ENCODE measurements at places on chromosomes 2 and 18. TPM values are rescaled to one million over a fixed set of nuclear protein-coding genes. Genes with fewer than 3 reads are reported as not detected.

DNA sequence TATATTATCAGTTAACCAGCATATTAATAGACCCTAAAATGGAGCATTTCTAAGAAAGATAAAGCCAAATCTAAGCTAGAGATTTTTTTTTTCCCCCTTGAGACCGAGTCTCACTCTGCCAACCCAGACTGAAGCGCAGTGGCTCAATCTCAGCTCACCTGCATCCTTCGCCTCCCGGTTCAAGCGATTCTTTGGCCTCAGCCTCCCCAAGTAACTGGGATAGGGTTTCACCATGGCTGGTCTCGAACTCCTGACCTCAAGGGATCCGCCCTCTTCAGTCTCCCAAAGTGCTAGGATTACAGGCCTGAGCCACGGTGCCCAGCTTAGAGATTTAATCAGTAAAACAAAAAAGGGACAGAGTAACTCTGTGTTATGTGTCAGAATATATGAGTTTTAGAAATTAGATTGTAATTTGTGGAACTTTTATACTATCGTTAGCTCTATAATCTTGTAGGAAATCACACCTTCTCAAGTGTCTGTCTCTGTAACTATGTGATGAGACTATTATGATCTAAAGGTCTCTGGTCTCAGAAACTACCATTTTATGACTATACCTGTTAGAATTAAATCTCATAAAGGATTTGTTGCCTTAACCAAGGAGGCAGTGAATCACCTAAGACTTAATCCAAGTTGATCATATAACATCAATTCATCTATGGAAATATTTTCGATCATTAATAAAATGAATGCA lies 34.0 kb downstream of the YWHAQ start:
- H3K4me3 ChIP-seq: no peak overlapping the region
- peaks cover 15% of the 10 kb centered on the region for H3K36me3 ChIP-seq
- H3K27ac ChIP-seq: no peak overlapping the region
- DNase-seq: no peak
- H3K4me1 ChIP-seq: peaks cover 45% of the 10 kb centered on the region
- H3K27me3 ChIP-seq: no peaks in the 10 kb centered on the region

DNA sequence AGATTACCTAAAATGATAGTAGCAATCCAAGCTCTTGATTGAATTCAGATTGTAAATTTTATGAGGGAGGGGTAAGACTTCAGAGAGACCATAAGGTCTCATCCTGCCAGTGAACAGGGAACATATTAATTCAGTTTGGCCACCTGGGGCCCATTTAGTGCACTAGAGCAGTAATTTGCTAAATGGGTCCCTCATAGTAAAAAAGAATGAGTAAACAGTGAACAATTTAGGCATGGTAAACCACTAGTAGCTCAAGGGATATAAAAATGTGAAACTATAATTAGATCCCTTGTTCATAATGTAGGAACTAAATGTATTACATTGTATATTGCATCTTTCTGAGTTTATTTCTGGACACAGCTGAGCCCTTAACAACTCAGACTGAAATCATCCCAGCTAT lies 4.9 kb upstream of the PHLPP1 start:
- H3K4me3 ChIP-seq: no peak overlapping the region
- peaks cover 3% of the 10 kb centered on the region for H3K4me1 ChIP-seq
- H3K27me3 ChIP-seq: no peaks in the 10 kb centered on the region
- no peak overlapping the region for H3K27ac ChIP-seq
- H3K36me3 ChIP-seq: no peaks in the 10 kb centered on the region

GRCh38 chr2:148511883-148512282 lies 132.7 kb upstream of the EPC2 start:
- peaks cover 14% of the 10 kb centered on the region for H3K4me1 ChIP-seq
- no peak overlapping the region for H3K4me3 ChIP-seq
- H3K36me3 ChIP-seq: peaks cover 23% of the 10 kb centered on the region
- H3K27me3 ChIP-seq: no peaks in the 10 kb centered on the region
- H3K27ac ChIP-seq: no peak overlapping the region

- H3K27ac ChIP-seq: no peak overlapping the region
- no peaks in the 10 kb centered on the region for H3K36me3 ChIP-seq
These were observed 44.0 kb downstream of the METTL8 start for GRCh38 chr2:171389780-171390179.

DNA sequence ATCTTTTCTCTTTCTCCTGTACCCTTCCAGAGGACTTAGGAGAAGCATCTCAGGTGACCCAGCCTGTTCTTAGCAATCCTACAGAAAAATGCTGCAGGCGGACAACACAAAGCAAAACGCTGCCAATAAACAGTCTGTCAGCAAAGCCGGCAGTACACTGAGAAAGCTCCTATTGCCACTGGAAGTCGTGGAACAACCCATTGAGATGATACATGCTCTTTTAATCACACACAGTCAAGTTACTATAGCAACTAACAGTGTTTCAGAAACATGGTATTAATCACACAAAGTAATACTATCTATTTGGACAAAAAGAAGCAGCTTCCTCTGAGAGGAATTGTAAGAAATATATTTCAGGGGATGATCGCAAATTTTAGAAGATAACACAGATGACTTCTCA lies 10.5 kb downstream of the CTLA4 start:
- peaks cover 16% of the 10 kb centered on the region for H3K4me1 ChIP-seq
- no peak overlapping the region for H3K27ac ChIP-seq
- H3K27me3 ChIP-seq: no peaks in the 10 kb centered on the region
- peak; percentile 42 for DNase-seq

DNA sequence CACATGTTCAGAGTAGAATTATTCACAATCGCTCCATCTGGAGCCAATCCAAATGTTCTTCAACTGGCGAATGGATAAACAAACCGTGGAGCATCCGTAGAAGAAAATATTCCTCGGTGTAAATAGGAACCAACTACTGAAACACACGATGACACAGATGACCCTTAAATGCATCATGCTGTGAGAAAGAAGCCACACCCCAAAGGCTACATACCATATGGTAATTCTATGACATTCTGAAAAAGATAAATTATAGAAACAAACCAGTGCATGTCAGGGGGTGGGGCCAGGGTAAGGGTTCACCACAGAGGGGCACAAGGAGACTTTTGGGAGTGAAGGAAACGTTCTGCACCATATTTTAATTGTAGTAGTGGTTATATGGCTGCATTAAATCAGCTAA lies 312.2 kb upstream of the SMIM21 start:
- DNase-seq: no peak
- no peaks in the 10 kb centered on the region for H3K27me3 ChIP-seq
- no peaks in the 10 kb centered on the region for H3K4me1 ChIP-seq
- no peak overlapping the region for H3K27ac ChIP-seq
- H3K36me3 ChIP-seq: no peaks in the 10 kb centered on the region

- H3K27me3 ChIP-seq: no peaks in the 10 kb centered on the region
- H3K27ac ChIP-seq: no peak overlapping the region
- H3K4me1 ChIP-seq: peaks cover 16% of the 10 kb centered on the region
- DNase-seq: no peak
- no peaks in the 10 kb centered on the region for H3K36me3 ChIP-seq
These were observed 44.9 kb upstream of the SIGLEC15 start for GRCh38 chr18:45780568-45780967.

GRCh38 chr2:196957881-196958525 lies 31.5 kb upstream of the PGAP1 start:
- H3K4me3 ChIP-seq: no peak overlapping the region
- no peak overlapping the region for H3K27ac ChIP-seq
- H3K27me3 ChIP-seq: no peaks in the 10 kb centered on the region
- H3K36me3 ChIP-seq: no peaks in the 10 kb centered on the region

DNA sequence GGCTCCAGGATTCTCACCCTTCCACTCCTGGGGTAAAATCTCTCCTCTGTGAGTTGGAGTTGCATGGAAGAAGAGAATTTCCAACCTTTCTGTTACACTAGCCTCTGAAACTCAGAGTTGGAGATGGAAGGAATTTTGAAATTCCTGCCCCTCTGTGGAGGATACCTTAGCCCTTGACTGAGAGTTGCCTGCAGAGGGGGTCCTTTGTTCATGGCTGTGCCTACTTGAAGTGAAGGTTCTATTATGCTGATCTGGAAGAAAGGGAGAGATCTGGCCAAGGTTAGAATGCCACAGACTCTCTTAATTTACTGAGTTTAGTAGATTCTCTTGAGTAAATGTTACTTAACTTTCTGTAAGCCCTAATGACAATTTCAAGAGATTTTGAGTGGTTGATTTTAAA lies 626.6 kb upstream of the GYPC start:
- H3K27ac ChIP-seq: no peak overlapping the region
- no peak for DNase-seq
- H3K4me1 ChIP-seq: no peaks in the 10 kb centered on the region
- no peaks in the 10 kb centered on the region for H3K27me3 ChIP-seq
- no peaks in the 10 kb centered on the region for H3K36me3 ChIP-seq
- H3K4me3 ChIP-seq: no peak overlapping the region

Gene SLC40A1
- total RNA-seq: 40.3 TPM

Gene MEP1B
- not detected for total RNA-seq

Gene HOXD10
- total RNA-seq: not detected

Gene NDUFB3
- total RNA-seq: 58.0 TPM

Gene KCNIP3
- 15.8 TPM for total RNA-seq
